ENCODE measurements at places on chromosomes 5 and 9. TPM values are rescaled to one million over a fixed set of nuclear protein-coding genes. Genes with fewer than 3 reads are reported as not detected.

DNA sequence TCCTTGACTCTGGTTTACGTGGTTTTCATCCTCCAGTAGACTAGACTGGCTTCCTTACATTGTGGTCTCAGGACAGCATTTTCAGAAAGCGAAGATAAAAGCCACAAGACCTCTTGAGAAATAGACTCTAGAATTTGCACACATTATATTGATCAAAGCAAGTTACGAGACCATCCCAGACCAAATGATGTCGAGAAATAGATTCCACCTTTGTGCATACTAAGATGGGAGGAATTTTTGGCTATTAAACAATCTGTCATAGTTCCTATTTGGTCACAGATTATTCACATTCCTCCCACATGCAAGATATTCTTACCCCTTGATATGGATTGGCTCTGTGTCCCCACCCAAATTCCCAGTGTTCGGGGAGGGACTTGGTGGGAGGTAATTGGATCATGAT is 65.6 kb downstream of the TEX10 start:
- DNase-seq, result no peak

ADAM19 gene
- total RNA-seq, result 13.4 TPM

WDR38 gene
- total RNA-seq, result not detected

DNA sequence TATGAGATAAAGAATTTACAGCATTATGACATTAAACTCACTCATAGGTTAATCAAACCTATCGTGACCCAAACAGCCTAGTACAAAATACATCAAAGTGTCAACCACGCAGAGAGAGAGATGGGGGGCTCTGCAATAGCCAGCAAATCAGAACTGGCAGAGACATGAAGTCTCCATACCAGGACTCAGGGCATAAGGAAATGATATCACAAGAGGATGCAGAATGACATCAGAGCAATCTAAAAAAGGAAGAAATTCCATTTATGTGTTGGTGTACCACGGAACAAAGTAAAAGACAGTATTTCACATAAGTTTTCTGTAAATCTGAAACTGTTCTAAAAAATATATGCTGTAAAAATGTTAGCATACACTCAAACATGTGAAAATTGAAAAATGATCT is 24.6 kb downstream of the BICD2 start:
- no peak for DNase-seq

GRCh38 chr5:55241746-55242145 is 8.3 kb upstream of the CCNO start:
- no peak for DNase-seq

NUTM2F gene
- not detected for total RNA-seq

- DNase-seq, result no peak
Observed at GRCh38 chr9:111147041-111147440, 108.8 kb upstream of the LPAR1 start.

- DNase-seq, result no peak
Observed at GRCh38 chr5:14945450-14945849, 73.9 kb upstream of the ANKH start.

WNT8A gene
- not detected for total RNA-seq

DNA sequence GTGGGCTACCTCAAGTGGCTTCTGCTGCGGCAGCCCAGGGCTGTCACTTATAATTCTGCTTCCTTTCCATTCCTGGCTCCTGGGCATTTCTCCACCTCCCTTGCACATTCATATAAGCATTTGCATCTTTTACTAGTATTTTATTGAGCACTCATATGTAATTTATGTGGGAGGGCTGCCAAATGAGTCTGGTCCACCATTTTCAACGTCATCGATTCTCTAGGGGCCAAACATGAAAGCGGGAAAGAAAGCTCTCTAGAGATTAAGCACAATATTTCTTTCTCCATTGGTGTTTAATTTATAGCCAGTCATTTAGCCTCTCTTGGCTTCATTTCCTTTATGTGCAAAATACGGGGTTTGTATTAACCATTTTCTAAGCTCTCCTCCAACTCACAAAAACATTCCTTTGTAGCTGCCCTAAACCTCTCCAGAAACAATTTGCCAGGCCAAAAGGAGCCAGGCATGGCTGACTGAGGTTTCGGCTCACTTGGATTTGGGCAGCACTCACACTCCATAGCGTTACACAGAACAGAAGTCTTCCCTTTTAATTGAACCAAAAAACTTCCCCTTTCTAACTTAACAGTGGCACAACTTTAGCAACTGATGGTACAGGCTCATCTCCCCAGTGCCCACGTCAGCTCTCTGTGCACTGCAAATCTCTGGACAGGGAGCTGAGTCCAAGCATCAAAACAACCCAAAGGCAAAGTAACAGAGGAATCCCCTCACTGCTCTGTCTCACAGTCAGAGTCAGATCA is 183.5 kb downstream of the ROR2 start:
- DNase-seq, result no peak

DNA sequence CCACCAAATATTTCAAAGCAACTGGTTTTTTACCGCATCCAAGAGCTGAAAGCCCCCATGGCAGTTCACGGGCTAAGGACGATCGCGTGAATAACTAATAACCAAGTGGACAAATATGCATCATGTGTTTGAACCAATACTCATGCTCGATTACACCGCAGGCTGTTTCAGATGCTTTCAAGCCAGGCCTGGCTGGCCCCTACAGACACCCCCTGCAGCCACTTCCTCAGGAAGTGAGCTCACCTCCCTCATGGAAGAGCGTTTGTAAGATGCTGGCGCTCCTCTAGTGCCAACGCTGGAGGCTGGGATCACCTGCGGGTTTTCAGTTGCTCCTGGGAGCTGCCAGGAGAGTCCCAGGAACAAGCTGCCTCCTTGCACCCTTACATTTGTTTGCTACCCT is 53.9 kb upstream of the PTCH1 start:
- DNase-seq, result no peak

DNA sequence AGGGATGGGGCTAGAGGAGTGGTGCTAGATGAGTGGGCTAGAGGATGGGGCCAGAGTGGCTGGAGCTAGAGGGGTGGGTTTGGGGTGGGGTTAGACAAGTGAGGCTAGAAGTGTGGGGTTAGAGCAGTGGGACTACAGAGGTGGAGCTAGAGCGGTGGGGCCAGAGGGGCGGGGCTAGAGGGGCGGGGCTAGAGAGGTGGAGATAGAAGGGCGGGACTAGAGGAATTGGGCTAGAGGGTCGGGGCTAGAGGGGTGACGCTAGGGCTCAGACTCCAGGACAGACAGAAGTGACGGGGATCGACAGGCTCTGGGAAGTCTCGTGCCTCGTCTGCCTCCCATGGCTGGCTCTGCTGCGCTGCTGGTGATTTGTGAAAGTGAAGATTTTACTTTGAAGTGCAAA is 31.0 kb upstream of the TENT4A start:
- DNase-seq, result no peak

NIPAL4 gene
- total RNA-seq, result not detected

- DNase-seq, result no peak
Observed at GRCh38 chr9:134559013-134559412, 82.6 kb upstream of the COL5A1 start.

DNA sequence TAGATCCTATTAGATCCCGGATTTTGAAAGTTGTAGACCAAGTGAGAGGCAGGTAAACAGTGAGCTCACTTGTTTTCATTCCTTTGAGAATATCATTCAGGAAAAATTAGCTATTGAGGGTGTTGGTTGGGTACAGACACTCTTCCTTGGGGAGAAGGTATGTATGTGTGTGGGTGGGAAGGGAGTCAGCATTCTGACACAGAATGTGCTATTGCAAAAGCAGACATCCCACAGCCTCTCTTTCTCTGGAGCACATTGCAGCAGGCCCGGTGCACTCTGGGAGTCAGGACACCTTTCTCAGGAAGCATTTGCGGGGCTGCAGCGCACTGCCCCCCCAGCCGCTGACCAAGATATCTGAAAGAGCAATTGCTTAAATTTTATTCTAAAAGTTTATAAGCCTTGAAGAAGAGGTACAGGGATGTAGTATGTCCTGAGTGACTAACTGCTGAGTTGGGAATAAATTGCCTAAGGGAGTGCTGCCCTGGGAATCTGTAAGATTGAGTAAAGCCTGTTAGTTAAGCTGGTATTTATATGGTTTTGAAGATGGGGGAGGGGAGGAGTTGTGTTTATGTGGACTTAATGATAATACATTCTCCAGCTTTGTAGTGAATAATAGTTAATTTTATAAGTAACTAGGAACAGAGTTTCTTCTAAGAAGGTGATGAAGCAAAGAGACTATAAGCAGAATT is 5.2 kb downstream of the TNFAIP8 start:
- DNase-seq, result no peak

DNA sequence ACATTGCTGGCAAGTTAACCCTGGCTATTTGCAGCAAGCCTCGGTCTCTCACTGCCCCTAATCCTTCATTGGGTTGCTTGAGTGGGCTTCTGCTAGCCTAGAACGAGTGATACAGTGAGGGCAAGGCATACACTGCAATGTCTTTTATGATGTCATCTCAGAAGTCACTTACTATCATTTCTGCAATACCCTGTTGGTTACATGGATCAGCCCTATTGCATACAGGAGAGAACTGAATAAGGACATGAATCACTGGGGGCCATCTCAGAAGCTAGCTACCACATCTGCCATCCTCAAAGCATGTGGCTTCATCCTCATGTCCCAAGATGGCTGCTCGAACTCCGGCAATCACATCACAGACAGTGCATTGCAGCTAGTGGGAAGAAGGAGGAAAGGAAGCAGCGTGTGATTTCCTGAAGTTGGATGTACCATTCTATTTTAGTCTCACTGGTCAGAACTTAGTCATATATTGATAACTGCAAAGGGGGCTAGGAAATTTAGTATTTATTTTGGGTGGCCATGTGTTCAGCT is 33.3 kb upstream of the CDKN2AIPNL start:
- no peak for DNase-seq

- DNase-seq, result no peak
Observed at GRCh38 chr9:88923653-88924288, 67.5 kb upstream of the S1PR3 start.

- no peak for DNase-seq
Observed at GRCh38 chr5:116759860-116760640, 185.4 kb upstream of the SEMA6A start.

DNA sequence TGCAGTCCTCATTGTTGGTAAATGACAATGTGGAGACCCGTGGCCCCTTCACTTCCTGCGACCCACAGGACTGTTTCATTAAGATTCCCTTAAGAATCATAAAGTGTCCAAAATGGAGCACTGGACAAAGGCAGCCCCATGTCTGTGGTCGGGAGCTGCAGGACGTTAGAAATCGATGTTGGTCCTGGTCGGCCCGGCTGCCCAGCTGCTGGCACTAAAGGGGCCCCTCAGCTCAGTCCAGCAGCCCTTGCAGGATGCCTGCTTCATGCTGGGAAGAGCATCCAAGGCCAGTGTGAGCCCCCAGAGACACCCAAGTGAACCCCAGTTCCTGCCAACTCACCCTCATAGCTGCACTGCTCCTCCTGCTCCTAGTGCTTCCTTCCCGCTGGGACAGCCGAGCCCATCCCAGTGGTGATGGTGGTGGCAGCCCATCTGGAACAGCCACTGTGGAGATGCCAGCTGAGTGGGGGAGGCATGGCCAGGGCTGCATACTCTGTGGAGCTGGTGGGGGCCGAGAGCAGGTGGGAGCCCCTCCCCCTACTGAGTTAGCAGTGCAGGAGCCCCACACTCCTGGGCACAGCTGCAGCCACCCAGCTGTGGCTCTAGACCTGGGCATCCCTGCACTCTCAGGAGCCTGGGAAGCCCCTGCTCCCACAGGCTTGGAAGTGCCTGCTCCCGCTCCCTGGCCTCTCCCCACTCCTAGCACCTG is 168.0 kb upstream of the IRX2 start:
- DNase-seq, result no peak

DNA sequence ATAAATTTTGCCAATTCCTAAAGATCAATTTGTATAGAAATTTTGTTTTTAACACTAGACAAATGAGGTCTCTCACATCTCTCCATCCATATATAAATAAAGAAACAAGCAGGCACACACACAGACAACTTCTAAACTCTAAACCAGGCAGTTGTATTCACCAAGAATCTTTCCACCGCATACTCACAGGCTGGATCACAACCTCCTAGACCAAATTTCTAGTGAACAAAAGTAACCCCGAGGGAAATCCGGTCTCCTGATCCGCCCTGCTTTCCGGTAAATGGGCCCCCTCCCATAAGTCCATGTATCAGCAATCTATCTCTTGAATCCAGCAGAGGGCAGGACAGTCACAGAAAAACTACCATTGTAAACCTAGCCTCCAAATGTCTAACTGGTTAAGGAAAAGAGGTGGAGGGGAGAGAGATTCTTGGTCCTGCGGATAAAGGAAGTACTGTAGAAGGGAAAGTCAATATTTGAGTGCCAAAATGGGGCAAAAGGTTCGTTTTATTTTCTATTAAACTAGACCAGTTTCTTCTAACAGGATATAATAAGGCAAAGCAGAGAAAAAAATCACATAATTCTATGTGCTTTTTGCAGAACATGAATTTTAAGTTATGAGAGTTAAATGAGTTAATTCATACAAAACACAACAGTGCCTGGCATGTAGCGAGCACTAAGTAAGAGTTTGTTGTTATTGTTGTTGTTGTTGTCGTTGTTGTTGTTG is 4.8 kb upstream of the SMU1 start:
- no peak for DNase-seq

DNA sequence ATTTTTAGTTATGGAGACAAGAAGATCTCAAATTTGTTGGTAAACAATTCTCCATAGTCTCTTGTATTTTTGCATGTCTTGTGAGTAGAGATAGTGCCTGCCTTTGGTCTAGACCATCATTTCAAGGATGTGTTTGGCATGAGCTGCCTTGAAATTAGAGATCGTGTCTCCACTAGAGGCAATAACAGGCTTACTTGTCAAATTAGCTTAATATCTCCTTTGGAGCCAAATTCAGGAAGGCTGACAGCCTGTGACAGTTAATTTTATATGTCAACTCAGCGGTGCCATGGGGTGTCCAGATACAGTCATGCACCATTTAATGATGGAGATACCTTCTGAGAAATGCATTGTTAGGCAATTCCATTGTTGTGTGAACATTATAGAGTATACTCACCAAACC is 24.8 kb upstream of the PRDM9 start:
- no peak for DNase-seq

PPIC gene
- total RNA-seq, result 26.0 TPM

DNA sequence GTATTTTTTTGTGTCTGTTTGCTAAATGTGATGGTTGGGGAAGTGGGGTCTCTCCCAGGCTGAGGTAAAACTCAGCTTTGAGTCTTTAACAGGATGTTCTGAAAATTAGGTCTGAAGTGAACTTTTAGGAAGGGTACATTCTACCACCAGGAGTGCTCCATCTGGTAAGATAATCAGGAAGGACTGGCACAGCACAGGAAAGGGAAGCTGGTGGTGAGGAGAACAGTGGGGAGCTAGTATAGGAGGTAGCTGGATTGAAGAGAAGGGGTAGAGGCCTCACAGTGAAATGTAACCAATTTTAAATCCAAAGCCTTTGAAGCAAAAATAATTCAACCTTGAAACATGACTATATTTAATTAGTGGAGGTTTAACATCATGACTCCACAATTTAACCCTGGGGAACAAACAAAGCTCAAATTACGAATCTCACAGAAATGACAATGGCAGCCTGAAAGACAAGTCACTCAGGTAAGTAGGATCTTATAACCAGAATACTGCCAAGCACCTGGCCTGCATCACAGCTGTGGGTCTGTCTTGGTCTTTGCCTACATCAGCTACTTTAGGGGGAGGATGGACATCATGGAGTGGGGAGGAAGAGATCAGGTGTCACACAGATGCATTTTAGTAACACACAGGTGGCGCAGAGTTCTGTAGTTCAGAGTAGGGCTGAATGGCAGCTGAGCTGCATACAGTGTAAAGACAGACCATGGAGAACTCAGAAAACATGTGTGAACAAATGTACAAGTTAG is 445.3 kb downstream of the DMRT2 start:
- no peak for DNase-seq

- DNase-seq, result no peak
Observed at GRCh38 chr5:64299805-64300204, 134.2 kb downstream of the RNF180 start.

SYK gene
- total RNA-seq, result 9.6 TPM

Measured in progenitor cell of endocrine pancreas (in vitro differentiated cells).